Foreskin keratinocyte (primary cell): ENCODE measurements at places on chromosomes 7 and 10. TPM values are rescaled to one million over a fixed set of nuclear protein-coding genes. Genes with fewer than 3 reads are reported as not detected.
A peak's percentile ranks its signal among the peaks of the same experiment; 100 is the strongest.

DNA sequence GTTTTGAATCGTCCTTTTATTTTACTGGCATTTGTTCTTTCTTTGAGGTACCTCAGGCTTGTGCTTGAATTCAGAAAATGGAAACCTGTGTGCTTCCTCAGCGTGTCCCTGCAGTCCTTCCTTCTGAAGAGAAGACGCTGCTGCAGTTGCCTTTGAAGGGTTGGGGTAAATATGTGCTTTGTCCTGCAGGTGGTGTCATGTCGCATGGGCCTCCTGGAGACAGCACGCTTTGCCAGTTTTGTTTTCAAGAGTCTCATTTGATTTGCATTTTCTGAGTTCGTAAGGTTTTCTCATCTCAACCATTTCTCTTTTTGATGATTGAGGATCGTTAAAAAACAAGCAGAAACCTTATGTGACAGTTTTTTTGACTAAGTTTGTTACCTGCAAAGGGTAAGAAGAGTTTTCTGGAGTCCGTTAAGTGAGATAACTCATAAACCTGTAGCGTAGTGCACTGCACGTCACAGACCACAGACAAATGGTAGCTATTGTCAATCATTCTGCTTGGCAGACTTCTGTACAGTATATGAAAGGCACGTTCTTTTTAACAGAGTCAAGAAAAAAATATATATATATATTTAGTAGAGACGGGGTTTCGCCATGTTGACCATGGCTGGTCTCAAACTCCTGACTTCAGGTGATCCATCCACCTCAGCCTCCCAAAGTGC lies 57.0 kb downstream of the CDC123 start:
- DNase-seq = no peak

MSMB gene
- not detected in 2 replicates for total RNA-seq

DNA sequence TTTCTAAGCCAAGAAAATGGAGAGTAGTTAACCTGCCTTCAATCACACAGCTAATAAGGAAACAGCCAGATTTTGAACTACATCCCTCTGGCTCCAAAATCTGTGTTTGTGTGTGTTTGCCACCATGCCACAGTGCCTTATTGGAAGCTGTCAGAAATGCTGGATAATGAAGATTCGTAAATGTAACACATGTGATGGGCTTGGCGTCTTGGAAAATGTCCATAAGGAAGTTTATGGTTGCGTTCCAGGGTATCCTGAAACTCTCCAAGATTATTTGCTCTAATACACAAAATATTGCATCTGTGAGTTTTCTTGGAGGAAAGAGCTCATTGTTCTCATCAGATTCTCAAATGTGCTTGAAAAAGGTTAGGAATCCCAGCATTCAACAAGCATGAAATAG lies 22.7 kb downstream of the MYOF start:
- DNase-seq = no peak

DNA sequence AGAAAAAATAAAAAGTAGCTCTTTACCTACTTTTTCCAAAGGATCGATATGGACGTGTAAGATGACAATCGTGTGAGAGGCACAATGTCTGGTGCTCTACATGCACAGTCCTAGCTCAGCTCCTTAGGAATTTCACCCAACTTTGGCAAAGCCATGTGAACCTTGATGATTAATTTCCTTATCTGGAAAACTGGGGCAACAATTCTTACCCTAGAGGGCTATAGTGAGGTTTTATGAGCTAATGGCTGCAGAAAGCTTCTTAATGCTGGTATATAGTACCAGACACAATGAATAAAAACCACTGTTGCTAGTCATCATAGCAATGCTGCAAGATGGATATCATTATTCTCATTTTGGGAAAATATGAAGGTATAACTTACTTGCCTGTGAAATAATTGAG lies 202.7 kb downstream of the PARD3 start:
- DNase-seq = peak; percentile 58

GRCh38 chr7:148774471-148774870 lies 75.8 kb downstream of the CUL1 start:
- no peak for DNase-seq

PLCE1 gene
- 0.07 and 0.11 TPM in 2 replicates for total RNA-seq

ACBD7 gene
- total RNA-seq = 0.07 and 0.20 TPM in 2 replicates

DNA sequence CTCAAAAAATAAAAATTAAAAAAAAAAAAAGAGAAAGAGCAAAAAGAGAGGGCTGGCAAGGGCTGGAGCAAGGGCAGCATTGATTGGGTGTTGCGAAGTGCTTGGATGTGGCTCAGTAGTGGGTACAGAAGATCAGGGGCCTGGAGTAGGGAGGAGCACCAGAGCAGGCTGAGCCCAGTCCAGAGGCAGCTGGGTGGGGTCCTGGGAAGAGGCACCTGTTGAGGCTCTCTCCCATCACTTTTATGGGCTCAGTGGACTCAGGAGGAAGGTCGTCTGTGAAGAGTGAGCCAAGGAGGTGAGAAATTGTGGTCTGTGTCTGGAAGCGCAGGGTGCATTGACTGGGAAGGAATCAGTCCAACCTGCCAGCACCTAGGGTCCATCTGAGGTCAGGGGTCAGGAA lies 11.8 kb upstream of the ZMIZ2 start:
- DNase-seq = no peak

- no peak for DNase-seq
Observed at GRCh38 chr10:79361726-79362397, 14.6 kb downstream of the PPIF start.

WEE2 gene
- not detected in 2 replicates for total RNA-seq

CXCL12 gene
- not detected in 2 replicates for total RNA-seq

TEX47 gene
- not detected in 2 replicates for total RNA-seq

GRCh38 chr10:88193018-88193417 lies 329.6 kb downstream of the PTEN start:
- no peak for DNase-seq

DNA sequence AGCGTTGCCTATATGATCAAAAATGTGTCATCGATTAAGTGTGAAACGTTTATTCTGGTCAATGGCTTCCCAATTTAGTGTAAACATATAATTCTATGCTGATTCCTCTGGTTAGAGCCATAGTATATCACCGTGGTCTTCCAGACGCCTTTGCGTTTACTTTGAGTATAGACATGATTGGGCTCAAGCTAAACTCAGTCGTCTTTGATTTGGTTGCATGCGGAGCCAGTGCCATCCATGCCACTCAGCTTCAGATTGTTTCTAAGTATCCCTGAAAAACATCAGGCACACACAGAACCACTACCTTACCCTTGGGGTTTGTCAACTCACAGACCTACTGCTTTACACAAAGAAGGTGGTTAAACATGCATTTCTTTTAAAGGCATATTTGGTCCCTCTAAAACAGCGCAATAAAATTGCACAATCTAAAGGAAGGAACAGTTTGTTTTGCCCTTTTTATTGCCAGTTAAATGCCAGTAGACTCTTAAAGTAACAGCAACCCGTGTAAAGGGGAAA lies 273.6 kb upstream of the KLF6 start:
- DNase-seq = no peak

CYP2C19 gene
- total RNA-seq = not detected in 2 replicates

- DNase-seq = no peak
Observed at GRCh38 chr10:71269301-71270288, 49.5 kb upstream of the SLC29A3 start.

DNA sequence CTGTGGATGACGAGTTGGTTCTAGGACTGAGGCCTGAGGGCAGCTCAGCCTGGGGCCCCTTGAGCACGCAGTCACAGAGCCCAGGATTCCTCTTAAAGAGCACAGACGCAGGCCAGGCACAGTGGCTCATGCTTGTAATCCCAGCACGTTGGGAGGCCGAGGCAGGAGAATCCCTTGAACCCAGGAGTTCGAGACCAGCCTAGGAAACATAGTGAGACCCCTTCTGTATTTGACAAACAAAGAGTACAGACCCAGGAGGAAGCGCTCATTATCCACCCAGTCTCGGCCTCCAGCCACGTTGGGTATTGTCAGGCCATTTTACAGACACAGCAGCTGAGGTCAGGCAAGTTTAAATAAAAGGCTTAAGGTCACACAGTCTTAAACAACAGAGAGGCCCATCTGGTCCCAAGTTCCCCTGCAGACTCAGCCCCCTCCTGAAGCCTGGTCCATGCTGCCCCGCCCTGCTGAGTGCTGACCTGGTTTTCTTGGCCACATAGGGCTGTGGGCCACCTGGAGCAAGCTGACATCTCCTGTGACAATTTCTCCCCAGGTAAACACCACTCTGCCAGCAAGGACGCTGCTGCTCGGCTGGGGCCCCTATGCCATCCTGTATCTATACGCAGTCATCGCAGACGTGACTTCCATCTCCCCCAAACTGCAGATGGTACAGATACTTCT lies 12.6 kb downstream of the RGR start:
- no peak for DNase-seq

DNA sequence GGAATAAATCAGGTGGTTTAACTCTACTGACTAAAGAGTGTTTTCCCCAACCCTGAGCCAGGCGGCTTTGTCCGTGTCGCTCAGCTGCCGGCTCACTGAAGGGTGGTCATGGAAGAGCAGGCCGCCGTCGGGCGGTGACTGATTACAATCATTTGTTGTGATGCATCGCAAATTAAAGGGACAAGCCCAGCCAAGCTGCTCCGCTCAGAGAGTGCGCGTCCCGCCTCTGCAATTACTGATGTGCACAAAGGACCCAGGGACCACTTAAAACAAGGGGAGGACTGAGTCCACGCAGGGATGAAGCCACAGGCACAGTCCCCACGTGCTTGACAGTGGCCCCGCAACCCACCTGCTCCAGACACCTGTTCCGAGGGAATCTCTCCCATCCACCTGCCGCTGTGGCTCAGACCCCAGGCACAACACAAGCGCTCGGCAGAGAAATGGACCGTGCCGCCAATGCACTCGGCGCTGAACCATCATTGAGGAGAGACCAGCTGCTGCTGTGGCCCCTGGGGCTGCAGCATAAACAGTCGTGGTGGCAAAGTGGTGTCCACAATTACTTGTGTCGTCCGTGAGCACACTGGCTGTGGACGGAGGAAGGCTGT lies 526.5 kb downstream of the PTPRN2 start:
- no peak for DNase-seq

- no peak for DNase-seq
Observed at GRCh38 chr7:156334636-156335035, 305.9 kb upstream of the RNF32 start.

JAZF1 gene
- total RNA-seq = 3.0 and 3.9 TPM in 2 replicates
